AG10803 (cell line): ENCODE measurements at places on chromosomes 4 and X.

DNA sequence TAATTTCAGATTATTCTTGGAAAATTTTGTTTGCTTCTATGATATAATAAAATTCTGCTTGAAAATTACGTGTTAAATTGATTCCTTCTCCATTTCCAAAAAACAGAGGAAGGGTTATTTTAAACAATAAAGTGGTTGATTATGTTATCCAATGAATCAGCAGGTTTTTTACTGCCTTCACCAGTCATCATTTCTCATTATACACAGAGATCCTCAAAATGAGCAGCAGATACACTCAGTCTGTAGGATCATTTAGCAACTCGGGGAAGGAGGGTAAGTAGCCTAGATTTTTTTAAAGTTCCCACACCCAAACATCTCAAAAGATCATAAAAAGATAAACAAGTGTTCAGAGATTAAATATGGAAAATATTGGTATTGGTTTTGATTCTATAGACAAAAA lies 6.8 kb upstream of the TMEM144 start:
- no peak for DNase-seq

GRCh38 chr4:140137671-140138070 lies 16.3 kb downstream of the MAML3 start:
- DNase-seq = peak; percentile 2

DNA sequence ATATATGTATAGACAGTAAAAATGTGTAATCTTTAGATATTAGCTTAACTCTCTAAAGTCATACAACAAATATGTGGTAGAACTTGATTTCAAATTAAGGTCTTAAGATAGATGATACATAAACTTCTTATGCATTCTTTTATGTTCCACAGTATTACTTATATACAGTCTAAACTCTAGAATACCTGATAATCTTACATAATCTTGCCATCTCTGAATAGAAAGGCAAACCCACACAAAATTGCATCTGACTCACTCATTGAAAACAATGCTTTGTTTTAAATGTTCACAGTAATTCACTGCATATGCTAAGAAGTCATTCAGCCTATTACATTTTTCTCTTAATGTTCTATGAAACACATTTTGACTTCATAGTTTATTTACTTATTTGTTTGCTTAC lies 10.1 kb downstream of the SULT1B1 start:
- DNase-seq = peak; percentile 5

- DNase-seq = no peak
Measured at GRCh38 chrX:44062840-44063239, 89.7 kb upstream of the NDP start.

DNA sequence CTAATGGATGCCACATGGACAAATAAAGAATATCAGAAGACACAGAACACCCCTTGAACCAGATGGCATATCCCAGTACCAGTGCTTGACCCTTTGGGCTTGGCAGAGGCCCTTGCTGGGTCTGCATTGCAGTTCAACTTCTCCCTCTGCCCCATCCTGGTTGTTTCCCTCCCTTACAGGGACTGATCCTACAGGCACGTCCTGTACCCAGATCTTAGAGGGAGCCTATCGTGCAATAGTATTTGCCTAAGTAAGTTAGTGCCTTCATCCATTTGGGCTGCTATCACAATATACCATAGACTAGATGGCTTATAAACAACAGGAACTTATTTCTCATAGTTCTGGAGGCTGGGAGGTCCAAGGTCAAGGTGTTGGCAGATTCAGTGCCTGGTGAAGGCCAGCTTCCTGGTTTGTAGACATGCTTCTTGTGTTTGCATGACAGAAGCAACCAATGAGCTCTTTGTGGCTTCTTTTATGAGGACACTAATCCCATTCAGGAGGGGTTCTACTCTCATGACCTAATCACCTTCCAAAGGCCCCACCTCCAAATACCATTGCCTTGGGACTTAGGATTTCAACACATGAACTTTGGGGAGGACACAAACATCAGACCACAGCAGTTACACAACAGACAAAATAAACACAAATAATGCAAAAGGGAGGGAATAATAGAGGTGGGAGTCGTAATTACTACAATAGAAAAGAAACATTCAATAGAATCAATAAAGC lies 146.5 kb upstream of the MSX1 start:
- DNase-seq = peak; percentile 19

DNA sequence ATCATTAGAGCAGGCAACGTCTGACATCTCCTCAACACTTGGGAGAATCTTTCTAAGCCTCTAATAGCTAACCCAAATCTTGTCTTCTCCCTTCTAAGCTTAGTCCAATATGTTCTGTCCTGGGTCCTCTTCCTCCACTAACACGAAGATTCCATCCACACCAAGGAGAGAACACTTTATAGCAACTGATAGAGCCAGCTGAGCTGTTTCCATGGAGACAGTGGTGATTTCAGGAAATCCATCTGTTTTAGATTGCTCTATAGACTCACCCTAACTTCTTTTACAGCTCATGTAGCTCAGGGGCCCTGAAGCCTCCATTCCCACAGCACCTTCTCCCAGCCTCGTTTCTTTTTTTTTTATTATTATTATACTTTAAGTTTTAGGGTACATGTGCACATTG lies 37.4 kb downstream of the SCD5 start:
- peak; percentile 57 for DNase-seq

- peak; percentile 84 for DNase-seq
Measured at GRCh38 chrX:17519358-17519757, 144.4 kb downstream of the NHS start.

GRCh38 chrX:153463031-153463430 lies 7.3 kb downstream of the HAUS7 start:
- DNase-seq = no peak

- peak; percentile 81 for DNase-seq
Measured at GRCh38 chr4:73589261-73589847, 30.9 kb downstream of the RASSF6 start.

DNA sequence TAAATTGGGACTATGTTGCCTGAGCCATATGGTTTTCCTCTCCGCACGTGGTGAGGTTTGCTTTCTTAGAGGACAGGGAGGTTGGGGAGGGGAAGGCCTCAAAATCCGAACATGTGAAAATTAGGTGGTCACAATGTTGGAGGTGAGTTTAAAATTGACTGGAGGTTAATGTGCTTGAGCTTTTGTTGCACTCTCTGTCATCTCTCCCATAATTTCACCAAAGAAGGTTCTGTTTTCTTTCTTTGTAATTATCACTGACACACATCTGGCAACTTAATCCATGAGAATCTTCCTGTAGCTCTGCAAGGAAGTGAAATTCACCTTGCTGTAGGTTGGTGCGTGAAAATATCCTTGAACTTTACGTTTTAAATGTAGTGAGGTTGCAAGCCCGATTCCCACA lies 225.5 kb downstream of the PDGFC start:
- no peak for DNase-seq

GRCh38 chrX:9340598-9341290 lies 124.1 kb upstream of the TBL1X start:
- DNase-seq = peak; percentile 87

GRCh38 chrX:55160685-55161552 lies 59.2 kb upstream of the PAGE5 start:
- peak; percentile 85 for DNase-seq

DNA sequence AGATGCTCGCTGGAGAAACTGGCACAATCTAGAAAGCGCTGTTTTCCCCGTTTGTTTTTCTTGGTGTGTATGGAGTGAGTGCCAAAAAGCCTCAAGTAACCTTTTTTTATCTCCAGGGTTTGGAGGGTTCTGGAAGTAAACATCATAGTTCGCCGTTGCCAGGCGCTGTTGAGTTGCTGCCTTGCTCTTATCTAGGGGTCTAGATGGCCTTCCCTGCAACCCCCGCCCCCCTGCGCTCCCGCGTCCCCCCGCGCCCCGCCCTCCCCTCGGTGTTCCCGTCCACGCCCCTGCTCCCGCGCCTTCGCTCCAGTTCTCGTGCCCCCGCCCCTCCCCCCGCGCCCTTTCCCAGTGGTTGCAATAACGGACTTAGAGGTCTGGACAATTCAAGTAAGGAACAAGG lies 555 bp upstream of the GCNA start:
- no peak for DNase-seq

DNA sequence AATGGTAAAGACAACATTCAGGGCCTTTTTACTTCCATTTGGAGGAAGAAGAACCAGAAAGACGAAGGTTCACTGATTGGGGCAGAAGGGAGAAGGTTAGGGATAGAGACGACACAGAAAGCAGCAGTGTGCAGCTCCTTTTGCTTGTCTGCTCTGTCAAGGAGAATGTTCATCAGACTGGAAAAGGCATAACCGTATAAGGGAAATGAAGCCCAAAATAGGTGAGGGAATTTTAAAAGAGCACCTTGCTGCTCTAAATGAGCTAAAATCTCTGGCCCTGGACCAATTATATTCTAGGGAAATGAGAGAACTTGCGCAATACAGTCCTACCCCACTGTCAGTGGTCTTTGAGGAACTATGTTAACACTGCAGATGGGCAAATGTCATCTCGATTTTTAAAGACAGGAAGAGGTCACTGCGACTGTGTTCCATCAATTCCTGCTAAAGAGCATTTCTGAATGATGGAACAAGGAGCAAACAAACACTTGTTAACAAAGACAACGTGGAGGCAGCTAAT lies 909.8 kb upstream of the FTHL17 start:
- DNase-seq = no peak

DNA sequence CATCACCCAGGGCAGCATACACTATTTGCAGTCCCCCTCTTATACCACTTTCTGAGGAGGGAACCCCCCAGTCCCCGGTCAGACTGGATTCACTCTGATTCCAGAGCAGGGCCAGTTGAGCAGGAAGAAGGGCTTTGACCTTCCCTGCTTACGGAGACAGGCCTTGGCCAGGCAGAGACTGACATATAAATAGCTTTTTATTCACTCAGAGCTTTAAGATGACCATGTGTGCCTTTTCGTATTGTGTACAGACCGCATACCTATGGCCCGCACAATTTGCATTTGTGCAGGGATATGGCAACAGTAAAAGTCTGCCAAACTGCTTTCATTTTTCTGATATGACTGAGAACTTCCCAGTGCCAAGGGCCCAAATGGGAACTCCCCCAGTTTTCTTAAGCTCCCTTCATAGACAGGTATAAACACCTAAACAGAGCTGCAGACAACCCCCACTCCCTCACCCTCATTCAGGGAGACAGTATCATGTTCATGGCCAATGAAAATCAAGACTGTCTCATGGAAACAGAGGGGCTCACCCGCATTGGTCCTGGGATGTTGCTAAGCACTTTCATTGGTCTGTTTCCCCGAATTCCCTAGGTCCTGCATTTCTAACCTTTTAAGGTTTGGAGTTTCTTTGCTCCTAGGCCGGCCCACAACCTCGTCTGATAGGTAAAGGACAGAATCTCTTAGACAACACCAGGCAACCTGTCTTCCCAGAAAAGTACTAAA lies 86.0 kb downstream of the RTL5 start:
- no peak for DNase-seq

- DNase-seq = no peak
Measured at GRCh38 chrX:36019125-36019524, 99.6 kb downstream of the CFAP47 start.

DNA sequence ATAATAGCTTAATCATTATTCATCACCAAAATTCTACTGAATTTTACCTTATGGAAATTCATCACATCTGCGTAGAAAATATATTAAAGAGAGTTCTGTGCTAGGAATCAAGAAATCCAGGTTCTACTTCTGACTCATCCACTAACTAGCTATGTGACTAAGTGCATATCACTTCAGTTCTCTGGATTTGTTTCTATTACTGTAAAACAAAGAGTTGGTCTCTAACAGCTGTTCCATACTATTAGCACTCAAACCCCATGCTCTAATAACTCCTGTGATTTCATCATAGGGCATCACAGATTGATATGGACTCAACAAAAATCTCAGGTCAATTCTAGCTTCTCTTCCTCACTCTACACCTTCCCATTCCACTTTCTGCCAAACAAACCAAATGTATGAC lies 572.0 kb downstream of the INPP4B start:
- DNase-seq = peak; percentile 27

DNA sequence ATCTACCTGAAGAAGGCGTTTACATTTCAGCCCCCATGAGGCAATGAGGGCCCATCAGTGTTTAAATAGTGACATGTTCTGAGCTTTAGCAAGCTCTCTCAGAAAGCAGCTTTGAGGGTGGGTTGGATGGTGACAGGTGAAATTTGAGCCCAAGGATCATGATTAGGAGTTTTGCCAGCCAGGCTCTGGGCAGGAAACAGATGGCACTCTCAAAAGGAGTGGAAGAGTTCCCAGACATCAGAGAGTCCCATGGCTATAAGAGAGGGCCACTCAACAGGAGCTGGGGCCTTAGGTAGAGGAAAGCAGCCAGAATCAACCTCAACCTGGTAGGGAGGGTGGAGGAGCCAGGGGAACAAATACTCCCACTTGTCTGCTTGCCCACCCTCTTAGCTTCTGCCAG lies 499.8 kb downstream of the MID1IP1 start:
- DNase-seq = no peak

DNA sequence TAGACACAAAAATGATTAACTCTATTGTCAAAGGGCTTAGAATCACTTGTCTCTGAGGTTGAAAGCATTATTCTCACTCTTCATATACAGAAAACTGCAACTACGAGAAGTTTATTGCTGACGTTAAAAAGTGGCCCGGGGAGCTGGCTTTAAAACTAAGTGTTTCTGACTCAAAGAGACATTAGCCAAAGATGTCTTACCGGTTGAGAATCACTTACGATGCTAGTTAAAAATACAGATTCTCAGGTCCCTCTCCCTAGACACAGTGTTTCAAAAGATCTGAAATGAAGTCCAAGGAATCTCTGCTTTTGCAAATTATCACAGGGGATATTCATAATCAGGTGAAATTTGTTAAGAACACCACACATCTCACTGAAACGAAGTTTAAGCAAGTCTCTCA lies 1.2 kb downstream of the GNPDA2 start:
- DNase-seq = peak; percentile 15

GRCh38 chrX:134721766-134722532 lies 63.7 kb upstream of the PLAC1 start:
- DNase-seq = peak; percentile 21

- peak; percentile 59 for DNase-seq
Measured at GRCh38 chr4:151325111-151325948, at the start of gene SH3D19. SH3D19 (minus strand) TSS chr4:151325605; CDS start chr4:151325352, 253 bp downstream.

- DNase-seq = no peak
Measured at GRCh38 chr4:127501103-127501502, 131.7 kb upstream of the INTU start.

- DNase-seq = peak; percentile 73
Measured at GRCh38 chrX:56764153-56764974, 35.3 kb downstream of the NBDY start.

DNA sequence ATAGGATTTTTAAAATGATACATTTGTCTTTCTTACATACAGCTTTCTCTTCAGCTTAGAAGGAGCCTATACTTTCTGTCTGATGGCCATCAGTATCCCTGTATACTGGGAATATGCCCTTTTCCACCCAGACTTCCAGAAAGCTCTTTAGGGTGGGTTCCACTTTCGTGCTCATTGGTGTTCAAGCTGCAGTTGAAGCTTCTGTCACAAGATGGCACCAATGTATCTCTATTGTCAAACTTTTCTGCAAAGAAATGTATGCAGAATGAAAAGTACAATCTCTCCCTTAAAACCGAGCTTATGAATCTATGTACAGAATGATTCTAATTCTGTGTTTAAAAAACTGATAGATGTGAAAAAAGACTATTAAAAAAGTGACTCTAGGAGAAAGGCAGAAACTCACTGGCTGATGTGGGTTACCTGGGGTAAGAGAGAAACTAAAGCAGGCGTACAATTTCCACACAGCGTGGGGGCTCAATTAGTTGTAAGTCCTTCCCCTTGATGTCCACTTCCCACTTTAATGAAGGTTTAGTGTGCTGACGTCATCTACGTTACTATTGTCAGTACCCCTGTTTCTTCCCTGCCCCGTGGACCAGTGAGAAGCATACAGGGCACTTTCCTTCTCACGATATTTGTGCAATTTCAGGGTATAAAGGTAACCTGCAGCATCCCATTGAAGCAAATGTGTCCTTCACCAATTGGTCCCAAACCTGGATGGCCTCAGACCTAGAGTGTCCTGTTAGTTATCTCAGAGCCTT lies 57.3 kb upstream of the TCEAL2 start:
- DNase-seq = peak; percentile 29
